ENCODE measurements at places on chromosomes 13 and 19.

GRCh38 chr13:23822252-23822824 lies 66.9 kb downstream of the MIPEP start:
- DNase-seq: no peak

DNA sequence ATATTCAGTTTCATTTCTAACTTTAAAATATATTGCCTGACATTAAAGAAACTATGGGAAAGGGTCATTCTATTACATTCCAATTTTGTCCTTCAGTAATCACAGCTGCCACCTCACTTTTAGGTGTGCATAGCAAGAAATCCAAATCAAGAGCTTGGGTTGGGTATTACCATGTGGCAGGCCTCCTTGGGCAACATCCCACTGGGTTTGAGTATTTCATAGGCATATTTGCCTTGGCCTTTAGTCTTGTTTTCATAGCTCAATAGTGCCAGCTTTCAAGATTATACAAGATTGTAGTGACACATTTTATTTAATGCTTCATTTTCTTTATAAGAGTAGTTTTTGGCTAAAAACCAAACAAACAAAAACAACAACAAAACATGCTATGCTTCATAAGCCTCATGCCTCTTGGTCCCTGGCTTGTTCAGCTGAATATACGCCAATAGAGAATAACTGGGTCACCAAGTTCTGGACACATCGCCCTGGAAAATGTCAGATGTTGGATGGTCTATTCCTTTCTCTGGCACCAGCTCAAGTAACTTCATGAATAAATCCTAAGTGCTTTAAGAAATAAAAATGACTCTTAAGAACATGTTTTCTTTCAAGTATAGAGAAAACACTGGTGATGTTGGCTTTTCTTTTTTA lies 167.4 kb upstream of the STARD13 start:
- no peak for DNase-seq

- no peak for DNase-seq
These were observed 6.7 kb upstream of the ZNF761 start for GRCh38 chr19:53424968-53425597.

DNA sequence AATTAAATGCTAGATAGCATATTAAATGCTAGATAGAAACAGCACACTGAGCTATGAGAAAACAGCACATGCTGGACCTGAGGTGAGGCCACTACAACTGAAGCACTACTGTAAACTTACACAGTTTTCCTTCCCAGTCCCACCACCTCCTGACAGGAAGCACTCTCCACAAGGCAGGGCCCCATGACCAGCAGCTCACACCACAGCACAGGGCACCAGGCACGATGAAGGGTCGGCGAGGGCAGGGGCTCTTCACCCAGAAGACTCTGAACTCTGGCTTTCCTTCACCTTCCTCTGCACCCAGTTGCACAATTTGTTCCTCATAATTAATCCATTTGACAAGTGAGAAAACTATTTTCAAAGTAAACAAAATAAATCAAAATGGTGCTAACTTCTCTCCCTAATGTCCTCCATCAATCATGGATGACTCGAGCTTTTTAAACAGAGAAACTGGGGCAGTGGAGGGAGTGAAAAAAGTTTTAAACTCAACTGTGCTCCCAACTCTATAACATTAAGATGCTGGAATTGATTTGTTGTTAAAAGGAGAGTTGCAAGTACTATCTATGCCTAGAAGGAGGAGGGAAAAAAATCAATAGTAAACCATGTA lies 568.7 kb downstream of the UQCRFS1 start:
- no peak for DNase-seq

DNA sequence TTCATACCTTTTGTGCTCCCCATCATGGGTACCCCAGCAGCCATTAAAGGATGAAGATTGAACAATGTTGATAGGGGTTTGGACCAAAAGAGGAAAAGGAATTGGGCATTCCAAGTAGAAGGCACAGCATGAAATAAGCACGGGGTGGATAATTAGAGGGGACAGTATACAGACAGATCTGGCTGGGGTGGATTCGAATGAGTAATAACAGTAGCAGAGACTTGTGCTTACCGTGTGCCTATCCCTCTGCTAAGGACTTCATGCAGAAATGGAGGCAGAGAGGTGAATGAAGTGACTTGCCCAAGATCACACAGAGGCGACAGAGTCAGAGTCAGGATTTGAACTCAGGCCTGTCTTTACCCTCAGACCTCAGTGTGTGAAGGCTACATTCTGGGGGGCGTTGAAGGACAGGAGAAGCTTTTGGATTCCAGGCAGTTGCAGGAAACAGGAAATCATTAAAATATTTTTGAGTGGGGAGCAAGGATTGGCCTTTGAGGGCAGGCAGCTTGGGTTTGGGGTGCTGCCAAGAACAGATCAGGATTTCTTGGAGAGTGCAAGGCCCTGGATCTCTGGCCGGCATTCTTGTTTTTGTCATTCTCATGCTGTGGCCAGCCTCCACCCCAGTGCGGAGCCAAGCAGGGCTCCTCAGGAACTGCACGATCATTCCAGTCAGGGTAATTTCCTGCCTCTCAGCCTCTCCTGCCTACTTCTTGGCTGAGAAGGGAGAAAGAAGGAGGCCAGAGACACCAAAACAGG lies 18.7 kb downstream of the PAF1 start:
- DNase-seq: no peak

GRCh38 chr13:113421673-113422270 lies 31.5 kb downstream of the ADPRHL1 start:
- no peak for DNase-seq

DNA sequence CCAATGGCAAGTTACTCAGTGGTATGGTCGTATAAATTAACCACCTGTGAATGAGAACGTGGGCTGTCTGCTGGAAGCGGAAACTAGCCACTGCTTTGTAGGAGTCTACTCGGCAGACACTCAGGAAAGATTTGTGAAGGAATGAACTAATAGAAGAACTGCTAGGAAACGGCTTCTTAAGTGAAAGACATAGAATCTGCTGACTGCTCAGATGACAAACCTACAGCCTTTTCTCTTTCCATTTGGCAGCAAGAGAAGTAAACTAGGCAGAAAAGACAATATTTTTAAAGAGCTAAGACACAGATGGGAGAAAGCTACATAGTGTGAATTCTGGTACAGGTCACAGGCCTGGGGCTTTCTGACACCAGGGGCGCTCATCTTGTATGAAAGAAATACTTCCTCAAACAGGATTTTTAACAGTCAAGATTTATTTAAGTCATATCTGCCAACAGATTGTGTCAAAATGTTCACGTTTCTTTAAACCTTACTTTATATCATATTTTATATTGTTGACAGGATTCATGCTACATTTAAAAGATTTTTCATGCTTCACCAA lies 78.4 kb downstream of the MIPEP start:
- no peak for DNase-seq

DNA sequence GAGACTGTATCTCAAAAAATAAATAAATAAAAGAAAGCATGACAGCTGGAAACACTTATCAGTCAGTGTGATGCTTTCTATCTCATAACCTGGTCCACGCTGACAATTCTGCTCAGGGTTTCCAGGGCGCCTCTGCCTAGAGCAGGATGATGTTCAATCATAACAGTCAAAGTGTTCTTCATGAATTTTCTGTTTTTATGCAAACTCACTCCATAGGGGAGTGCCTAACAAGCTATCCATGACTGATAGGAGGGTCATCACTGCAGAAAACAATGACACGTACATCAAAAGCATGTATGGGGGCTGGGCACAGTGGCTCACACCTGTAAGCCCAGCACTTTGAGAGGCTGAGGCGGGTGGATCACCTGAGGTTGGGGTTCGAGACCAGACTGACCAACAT lies 41.4 kb upstream of the ZNF83 start:
- DNase-seq: no peak

- DNase-seq: no peak
These were observed 166.4 kb upstream of the RNF113B start for GRCh38 chr13:98343461-98343860.

GRCh38 chr19:55247621-55248099 lies 11.2 kb downstream of the PPP6R1 start:
- DNase-seq: no peak

GRCh38 chr13:103068836-103069235 lies 2.6 kb upstream of the SLC10A2 start:
- DNase-seq: no peak

DNA sequence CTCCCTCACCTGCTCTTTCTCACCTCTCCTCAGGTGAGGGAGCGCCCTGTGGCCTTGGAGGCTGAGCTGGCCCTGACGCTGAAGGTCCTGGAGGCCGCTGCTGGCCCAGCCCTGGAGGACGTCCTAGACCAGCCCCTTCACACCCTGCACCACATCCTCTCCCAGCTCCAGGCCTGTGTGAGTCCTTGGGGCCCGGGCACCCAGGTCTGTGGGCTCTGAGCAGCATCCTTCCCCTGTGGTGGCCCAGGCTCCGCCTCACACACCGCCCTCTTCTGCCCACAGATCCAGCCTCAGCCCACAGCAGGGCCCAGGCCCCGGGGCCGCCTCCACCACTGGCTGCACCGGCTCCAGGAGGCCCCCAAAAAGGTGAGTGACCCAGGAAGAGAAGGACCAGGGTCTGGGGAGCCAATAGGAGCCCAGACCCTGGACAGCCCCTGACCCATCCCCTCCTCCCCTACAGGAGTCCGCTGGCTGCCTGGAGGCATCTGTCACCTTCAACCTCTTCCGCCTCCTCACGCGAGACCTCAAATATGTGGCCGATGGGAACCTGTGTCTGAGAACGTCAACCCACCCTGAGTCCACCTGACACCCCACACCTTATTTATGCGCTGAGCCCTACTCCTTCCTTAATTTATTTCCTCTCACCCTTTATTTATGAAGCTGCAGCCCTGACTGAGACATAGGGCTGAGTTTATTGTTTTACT lies 1.9 kb downstream of the IFNL1 start:
- DNase-seq: no peak

GRCh38 chr13:114152285-114152645 lies 19.8 kb upstream of the RASA3 start:
- DNase-seq: no peak

GRCh38 chr19:589693-590395 lies at the start of gene HCN2:
Gene HCN2 (plus strand): TSS chr19:589881. CDS start chr19:589946, 65 bp downstream.
- no peak for DNase-seq

DNA sequence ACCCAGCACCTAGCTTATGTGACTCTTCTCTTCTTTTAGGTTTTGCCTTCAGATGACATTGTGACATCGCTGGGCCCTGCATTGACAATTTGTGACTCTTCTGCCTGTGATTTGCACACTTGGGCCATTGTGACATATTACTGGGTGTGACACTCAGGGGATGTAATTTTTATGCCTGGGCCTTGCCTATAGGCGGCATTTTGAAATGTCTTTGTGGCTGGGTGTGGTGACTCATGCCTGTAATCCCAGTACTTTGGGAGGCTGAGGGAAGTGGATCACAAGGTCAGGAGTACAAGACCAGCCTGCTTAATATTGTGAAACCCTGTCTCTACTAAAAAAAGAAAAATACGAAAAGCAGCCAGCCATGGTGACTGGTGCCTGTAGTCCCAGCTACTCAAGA lies 28.4 kb upstream of the ZNF681 start:
- no peak for DNase-seq

DNA sequence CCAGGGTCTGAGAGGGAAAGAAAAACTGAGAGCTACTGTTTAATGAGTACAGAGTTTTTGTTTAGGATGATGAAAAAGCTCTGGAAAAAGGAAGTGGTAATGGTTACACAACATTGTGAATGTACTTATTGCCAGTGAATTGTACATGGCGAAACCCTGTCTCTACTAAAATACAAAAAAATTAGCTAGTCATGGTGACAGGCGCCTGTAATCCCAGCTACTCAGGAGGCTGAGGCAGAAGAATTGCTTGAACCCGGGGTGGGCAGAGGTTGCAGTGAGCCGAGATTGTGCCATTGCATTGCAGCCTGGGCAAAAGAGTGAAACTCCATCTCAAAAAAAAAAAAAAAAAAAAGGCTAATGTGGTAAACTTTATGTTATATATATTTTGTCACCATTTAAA lies 96.3 kb downstream of the VWA8 start:
- DNase-seq: no peak

GRCh38 chr19:16625163-16625958 lies 2.6 kb downstream of the MED26 start:
- no peak for DNase-seq

- DNase-seq: no peak
These were observed 62.6 kb downstream of the MLLT1 start for GRCh38 chr19:6216996-6217751.

DNA sequence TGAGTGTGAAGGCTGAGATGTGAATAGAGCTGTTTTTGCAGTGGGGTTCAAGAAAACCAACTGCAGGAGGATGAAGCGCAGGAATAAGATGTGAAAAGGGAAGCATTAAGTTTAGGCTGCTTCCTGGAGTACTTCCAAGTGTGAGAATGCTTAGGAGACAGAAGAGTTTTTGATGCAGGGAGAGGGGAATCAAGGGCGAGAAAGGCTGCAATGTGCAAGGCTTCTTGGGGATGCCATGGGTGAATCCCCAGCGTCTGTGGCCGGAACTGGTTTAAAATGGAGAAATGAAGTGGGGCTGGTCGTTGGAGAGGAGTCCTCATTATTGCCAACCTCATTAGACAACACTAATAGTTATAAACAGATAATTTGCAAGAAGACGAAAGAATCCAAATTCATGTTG lies 764.9 kb downstream of the LIG4 start:
- no peak for DNase-seq

DNA sequence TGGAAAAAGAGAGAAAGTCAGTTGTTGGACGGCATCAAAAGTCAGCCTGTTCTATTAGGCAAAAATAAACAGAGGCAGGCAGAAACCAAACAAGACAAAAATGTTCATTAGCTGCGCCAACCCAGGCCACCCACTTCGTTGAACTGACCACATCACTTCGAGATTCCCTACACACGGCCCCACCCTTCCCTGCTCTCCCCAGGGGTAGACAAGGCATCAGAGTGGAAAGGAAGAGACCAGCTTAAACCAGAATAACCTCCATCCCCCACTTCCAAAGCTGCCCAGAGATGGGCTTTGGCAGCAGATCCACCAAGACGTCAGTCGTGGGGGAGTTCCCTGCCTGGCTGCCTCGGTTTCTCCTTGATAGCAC lies 204.6 kb upstream of the TSHZ3 start:
- DNase-seq: no peak

DNA sequence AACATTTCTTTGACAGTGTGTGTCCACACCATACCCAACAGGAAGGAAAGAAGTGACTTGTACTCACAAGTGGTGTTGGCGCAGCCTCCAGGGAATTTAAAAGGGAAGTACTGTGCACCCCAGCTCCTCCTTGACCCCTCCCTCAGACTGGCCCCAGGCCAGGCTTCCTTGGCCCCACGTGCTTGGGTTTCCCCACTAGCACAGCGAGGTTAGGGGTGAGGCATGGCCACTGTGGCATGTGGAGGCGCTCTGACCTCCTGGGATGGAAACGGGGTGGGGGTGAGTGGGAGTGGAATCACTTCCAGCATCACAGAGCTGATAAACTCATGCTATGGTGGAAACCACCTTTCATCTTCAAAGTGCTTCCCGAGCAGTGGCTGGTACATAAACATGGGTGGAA lies 168.6 kb downstream of the ZNF536 start:
- no peak for DNase-seq

DNA sequence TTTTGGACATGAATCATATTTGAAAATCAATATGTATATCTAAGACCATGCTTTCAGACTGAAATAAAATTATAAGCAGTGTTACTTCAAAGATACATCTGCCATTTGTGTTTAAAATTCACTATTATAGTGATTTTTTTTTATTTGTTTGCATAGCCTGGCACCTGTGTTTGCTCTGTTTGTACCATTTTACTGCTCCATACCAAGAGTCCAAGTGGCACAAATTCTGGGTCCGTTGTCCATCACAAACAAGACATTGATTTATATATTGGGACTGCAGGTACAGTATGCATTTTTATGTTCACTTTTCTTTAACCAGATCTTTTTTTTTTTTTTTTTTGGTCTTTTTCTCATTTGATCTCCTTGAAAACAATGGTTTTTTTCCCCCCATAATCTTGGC lies 6.7 kb upstream of the GPR183 start:
- no peak for DNase-seq

All from NCI-H2081 treated with DMSO at 0.1 percent for 48 hours (cell line).